NCI-H187 treated with DMSO at 0.1 percent for 48 hours (cell line): ENCODE measurements at places on chromosomes 12 and 14.

DNA sequence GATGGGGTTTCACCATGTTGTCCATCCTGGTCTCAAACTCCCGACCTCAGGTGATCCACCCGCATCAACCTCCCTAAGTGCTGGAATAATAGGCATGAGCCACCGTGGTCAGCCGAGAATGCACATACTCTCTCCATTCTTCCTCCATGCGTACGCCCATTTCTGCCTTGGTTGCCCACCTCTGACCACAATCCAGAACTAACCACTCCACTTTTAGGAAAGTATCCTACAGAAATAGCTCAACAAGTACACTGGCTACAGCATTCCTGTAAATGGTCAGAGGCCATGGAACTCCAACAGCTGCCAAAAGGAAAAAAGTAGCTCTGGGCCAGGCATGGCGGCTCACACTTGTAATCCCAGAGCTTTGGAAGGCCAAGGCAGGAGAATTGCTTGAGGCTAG is 60.7 kb downstream of the IRF2BPL start:
- DNase-seq, result no peak

GRCh38 chr14:51398898-51399297 is 158.9 kb downstream of the TMX1 start:
- DNase-seq, result no peak

DNA sequence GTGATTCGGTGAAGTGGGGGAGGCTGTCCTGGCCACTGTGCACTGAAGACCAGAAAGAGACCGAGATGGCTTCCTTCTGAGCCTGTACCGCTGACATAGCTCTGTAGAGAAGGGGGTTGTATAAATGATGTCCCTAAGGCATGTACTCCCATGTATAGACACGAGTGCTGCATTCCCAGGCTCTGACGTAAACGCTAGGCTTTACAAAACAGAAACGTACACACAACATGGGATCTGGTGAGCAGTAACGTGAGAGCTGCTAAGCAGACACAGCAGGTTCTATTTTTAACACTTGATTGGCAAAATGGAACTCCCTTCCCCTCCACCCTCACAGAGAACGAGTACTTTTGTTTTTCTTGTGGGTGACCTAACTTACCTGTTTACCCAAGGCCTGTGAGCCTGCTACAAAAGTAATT is 35.9 kb downstream of the ACADS start:
- DNase-seq, result peak; percentile 39

DNA sequence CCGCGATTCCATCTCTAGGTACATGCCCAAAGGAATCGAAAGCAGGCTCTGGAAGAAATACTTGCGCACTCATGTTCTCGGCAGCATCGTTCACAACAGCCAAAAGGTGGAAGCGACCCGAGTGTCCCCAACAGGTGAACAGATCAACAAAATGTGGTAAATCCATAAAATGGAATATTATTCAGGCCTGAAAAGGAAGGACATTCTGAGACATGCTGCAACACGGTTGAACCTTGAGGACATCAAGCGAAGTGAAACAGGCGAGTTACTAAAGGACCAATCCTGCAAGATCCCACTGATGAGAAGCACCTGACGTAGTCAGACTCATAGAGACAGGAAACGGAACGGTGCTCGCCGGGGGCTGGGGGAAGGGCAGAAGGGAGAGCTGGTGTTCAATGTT is 17.5 kb upstream of the DIO3 start:
- DNase-seq, result no peak

- DNase-seq, result no peak
Observed at GRCh38 chr12:87141091-87141490, 884.9 kb upstream of the MGAT4C start.

- DNase-seq, result no peak
Observed at GRCh38 chr14:71142375-71143038, 235.2 kb downstream of the PCNX1 start.

DNA sequence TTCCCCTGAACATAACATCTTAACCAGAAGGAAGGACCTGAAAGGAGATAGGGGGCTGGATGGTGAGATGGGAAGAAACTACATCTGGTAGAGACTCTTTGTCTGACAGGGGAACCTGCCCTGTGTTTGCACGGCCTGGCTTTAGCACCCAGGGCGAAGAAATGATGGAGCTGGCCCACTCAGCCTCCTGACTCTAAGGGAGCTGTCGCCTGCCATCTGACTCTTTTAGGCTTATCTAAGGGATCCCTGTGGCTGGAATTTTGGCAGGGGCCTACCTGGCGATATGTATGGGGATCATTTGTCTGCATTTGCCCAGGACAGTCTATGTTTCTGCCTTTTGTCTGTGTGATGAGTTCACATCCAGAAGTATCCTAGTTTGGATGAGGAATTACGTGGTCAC is 15.6 kb upstream of the CACNA2D4 start:
- no peak for DNase-seq

DNA sequence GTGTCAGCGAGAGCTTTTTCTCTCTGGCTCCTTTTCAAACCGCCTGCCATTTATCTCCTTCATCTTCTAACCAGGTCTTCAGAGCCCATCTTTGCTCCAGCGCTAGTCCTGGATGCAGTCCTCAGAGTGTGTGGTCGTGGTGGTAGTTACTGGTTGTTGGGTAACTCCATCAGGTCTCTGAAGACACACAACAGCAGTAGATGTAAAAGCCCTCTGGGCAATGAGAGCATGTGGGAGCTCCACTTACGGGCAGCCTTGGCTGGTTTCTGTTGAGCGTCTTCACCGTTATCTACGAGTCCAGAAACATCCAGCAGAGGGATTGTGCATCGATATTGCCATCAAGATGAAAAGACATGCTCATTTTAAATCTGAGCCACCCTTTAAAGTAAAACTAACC is 61.2 kb downstream of the FBXL14 start:
- no peak for DNase-seq

- DNase-seq, result no peak
Observed at GRCh38 chr14:102620413-102620812, 28.0 kb downstream of the RCOR1 start.

GRCh38 chr14:100881211-100882025 is 22.1 kb downstream of the RTL1 start:
- no peak for DNase-seq

- DNase-seq, result peak; percentile 12
Observed at GRCh38 chr14:99320105-99320572, 48.1 kb upstream of the BCL11B start.

GRCh38 chr14:80491131-80491530 is 279.8 kb upstream of the DIO2 start:
- no peak for DNase-seq

DNA sequence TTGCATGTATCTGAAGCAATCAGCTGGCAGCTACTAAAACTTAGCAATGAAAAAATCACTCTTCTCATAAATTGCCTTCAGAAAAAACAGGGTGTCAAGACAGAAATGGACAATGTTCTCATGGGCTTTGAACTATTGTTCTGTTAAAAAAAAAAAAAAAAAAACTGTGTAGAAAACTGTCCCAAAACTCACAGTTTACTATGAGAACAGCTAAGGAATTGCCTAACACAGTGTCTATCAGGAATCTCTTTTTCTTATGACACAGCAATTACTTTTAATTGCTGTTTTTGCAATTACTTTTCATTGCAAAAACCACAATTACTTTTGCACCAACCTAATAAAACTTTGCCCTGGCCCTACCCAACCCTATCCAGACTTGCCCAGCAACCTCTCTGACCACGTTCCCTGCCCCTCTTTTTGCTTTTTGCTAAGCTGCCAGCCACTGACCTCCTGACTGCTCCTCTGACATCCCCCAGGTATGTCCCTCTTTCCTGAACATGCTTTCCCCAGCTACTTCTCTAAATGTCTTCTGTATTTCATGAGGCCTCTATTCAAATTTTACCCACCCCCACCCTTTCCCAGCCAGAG is 68.0 kb upstream of the SLCO1C1 start:
- DNase-seq, result no peak

GRCh38 chr12:28966046-28966780 is 182.9 kb upstream of the FAR2 start:
- no peak for DNase-seq

DNA sequence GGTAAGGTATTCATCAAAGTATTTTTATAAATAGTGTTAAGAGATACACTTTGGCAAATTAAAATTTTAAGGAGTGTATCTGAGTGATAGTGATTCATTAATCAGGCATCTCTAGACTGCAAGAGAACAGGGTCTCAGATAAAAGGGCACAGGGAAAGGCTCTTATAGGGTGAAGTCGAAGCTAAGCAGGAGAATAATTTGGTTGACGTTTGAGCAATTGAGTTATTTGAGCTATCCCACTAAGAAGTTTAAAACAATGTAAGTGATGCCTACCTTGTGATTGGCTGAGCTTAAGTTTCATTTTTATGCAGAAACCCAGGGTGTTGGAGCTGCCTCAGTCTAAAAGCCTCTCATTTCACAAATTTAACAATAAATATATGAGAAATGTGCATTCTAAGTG is 125.3 kb downstream of the SLC6A15 start:
- DNase-seq, result no peak

GRCh38 chr12:72230589-72230988 is 41.6 kb upstream of the TRHDE start:
- no peak for DNase-seq

DNA sequence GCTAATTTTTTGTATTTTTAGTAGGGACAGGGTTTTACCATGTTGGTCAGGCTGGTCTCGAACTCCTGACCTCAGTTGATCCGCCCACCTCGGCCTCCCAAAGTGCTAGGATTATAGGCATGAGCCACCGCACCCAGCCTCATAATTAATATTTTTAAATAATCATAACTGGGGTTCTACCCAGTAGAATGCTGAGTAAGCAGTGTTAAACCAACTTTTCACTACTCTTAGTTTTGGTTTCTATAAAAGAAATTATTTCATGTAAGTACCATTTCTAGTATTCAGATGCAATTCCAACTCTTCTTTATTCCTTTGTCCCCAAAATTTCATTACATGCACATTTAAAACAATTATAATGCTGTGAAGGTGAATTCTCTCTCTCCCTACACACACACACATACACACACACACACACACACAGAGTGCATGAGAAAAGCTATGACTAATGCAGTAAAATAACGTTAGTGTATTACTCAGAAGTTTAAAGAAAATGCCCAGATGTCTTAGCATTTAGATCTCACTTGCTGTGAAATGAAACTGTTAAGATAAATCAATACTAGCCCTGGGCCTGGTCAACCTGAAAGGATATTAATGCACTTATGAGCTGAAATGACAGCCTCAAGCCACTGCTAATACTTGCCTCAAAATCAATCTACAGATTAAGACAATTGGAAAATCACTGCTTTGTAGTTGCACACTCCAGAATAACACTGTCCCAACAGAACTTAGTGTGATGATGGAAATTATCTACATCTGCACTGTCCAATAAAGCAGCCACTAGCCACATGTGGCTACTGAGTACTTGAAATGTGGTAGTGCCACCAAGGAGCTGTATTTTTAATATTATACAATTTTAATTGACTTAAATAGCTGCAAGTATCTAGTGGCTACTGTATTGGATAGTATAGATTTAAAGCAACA is 36.0 kb downstream of the PTPN21 start:
- DNase-seq, result no peak

GRCh38 chr12:57626921-57627445 is 6.0 kb downstream of the B4GALNT1 start:
- no peak for DNase-seq

DNA sequence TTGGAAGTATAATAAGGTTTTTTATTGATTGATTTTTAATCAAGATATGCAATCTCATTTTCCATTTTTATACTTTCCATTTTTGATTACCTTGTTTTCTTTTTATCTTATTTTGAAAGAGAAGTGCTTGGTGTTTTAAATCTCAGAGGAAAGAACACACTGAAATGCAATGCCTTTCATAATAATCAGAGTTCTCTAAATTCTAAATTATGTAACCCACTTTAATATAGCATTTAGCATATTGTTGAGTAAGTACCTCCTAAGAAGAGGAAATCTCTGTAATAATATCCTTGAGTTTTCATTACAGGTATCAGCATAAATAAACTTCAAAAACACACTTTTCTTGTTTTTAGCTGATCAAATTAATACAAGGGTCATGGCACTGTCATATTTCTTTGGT is 96.9 kb downstream of the GTF2A1 start:
- DNase-seq, result no peak

DNA sequence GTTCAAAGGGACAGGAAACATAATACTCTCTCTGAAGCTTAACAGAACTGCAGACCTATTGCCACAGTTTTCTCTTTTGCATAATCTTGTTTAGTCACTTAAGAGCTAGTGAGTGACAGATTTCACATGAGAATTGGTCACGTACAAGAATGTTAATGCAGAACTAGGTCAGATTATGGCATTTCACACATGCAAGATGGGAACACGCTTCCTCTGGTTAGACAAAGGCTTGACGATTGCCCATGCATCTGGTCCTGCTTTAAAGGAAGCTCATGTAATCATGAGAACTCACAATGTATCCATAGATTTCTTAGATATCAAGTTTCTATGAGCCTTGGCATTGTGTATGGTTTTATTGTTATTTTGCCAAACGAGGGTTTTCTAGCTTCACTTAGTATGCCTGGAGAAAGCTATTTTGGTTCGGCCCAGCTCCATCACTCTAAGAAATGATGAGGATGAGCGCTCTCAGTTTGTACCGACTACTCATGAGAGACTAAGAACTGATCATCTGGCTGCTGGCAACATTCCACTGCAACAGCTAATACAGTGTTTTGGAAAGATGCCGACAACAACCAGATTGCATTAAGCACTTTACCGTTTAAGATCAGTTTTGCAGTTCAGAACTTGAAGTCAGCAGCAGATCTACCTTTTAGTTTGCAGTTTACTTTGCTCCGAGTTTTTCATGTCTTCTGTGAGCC is 380.0 kb downstream of the DIO2 start:
- DNase-seq, result no peak

GRCh38 chr12:105041186-105041585 is 43.1 kb downstream of the ALDH1L2 start:
- DNase-seq, result no peak

DNA sequence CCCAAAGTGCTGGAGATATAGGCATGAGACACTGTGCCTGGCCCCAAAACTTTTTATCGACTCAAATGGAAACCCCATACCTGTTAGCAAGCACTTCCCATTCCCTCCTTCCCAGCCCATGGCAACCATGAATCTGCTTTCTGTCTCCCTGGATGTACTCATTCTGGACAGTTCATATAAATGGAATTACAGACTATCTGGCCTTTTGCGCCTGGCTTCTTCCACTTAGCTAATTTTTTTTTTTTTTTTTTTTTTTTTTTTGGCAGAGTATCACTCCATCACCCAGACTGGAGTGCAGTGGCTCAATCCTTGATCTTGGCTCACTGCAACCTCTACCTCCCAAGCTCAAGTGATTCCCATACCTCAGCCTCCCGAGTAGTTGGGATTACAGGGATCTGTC is 134.5 kb upstream of the MED13L start:
- no peak for DNase-seq

DNA sequence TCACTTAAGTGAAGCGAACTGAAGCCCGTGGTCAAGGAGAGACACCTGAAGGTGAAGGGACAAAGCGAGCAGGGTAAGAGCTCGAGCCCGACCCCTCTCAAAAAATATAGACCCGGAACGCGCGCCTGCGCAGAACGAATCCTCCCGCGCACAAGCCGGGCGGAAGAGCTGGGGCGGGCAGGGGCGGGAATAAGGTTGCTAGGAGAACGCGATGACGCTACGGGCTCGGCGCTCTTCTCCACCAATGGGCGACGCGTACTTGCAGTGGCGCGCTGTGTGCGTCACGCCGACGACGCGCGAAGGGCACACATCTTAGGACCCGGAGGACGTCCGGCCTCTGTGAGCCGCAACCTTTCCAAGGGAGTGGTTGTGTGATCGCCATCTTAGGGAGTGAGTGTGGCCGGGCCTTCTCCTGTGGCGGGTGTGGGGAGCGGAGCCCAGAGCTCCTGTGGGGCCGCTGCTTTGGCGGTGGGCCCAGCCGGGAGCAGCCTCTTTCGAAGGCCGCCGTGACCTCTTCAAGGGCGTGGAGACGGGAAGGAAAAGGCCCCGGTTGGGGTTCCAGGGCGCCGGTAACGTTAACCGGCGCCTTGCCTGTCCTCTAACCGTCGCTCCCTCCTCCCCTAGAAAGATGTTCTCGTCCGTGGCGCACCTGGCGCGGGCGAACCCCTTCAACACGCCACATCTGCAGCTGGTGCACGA is at the start of gene SLC25A3:
SLC25A3 (plus strand) TSS at position 336 of the 699 bp plus-strand sequence; CDS start at position 629, 293 bp downstream.
- DNase-seq, result peak; percentile 87
